ENCODE measurements at places on chromosomes 4 and X. TPM values are rescaled to one million over a fixed set of nuclear protein-coding genes. Genes with fewer than 3 reads are reported as not detected.

TRAPPC2 gene
- total RNA-seq: 11.7 TPM

PAK3 gene
- 4.0 TPM for total RNA-seq

DRP2 gene
- total RNA-seq: 0.45 TPM

ADH1B gene
- 72.9 TPM for total RNA-seq

PROM1 gene
- 4.8 TPM for total RNA-seq

GRCh38 chr4:120155287-120155686 is 88.6 kb upstream of the MAD2L1 start:
- H3K36me3 ChIP-seq: no peaks in the 10 kb centered on the region
- H3K4me3 ChIP-seq: no peak overlapping the region
- H3K4me1 ChIP-seq: no peaks in the 10 kb centered on the region
- DNase-seq: no peak
- no peak overlapping the region for H3K27ac ChIP-seq

- H3K36me3 ChIP-seq: no peaks in the 10 kb centered on the region
- H3K4me1 ChIP-seq: no peaks in the 10 kb centered on the region
- DNase-seq: no peak
- no peak overlapping the region for H3K4me3 ChIP-seq
These were observed 62.6 kb upstream of the FBXW7 start for GRCh38 chr4:152598454-152598853.

GRCh38 chrX:132022967-132023895 is at the start of gene STK26:
TSS of gene STK26 (plus strand) at chrX:132023302. CDS start at chrX:132023618, 316 bp downstream.
- H3K27me3 ChIP-seq: no peaks in the 10 kb centered on the region
- no peaks in the 10 kb centered on the region for H3K36me3 ChIP-seq
- peak within 1 kb of the TSS; percentile 54 for H3K27ac ChIP-seq
- H3K4me1 ChIP-seq: peaks cover 10% of the 10 kb centered on the region
- peak within 1 kb of the TSS; percentile 66 for H3K4me3 ChIP-seq

- H3K36me3 ChIP-seq: no peaks in the 10 kb centered on the region
- no peaks in the 10 kb centered on the region for H3K4me1 ChIP-seq
- no peak for DNase-seq
- H3K4me3 ChIP-seq: no peak overlapping the region
These were observed 88.2 kb upstream of the CAMK2D start for GRCh38 chr4:113849771-113850170.

- H3K27me3 ChIP-seq: no peaks in the 10 kb centered on the region
- H3K27ac ChIP-seq: no peak overlapping the region
- H3K4me3 ChIP-seq: no peak overlapping the region
- H3K36me3 ChIP-seq: no peaks in the 10 kb centered on the region
- DNase-seq: no peak
These were observed 141.2 kb upstream of the SCML1 start for GRCh38 chrX:17596061-17596460.

DNA sequence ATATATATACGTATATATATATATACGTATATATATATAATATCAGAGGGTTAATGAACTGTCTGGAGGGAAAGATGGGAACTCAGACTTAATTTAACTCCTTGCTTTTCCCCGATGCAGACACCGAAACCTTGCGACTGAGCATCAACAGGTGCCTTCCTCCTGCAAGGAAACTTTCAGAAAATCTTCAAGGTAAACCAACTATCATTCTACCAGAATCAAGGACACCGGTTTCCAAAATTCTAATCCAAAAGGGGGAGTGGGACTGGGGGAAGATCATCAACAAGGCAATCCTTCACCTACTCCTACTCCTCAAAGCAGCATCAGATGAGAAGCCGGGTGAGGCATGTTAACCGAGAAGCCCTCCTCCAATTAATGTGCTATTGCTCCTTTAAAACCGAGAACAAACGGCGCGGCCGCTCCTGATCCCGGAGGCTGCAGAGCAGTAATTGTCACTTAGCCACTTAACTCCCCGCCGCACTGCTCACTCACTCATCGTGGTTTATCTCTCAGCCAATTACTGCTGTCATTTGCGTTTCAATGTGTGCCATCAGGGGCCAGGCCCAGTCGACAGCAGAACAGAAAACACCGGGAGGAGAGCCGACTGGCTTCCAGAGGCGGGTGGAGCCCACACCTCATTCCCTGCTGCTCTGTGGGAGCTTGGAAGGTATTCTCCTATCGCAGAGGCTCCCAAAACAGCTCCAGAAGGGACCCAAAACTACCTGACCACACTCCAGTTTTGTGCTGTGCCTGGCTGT is 61.7 kb downstream of the MAML3 start:
- peak; percentile 80 for DNase-seq
- H3K4me1 ChIP-seq: peaks cover 59% of the 10 kb centered on the region
- H3K27ac ChIP-seq: peak overlapping the region; percentile 71
- H3K27me3 ChIP-seq: no peaks in the 10 kb centered on the region

GRCh38 chr4:8331575-8331955 is 62.0 kb downstream of the HTRA3 start:
- no peaks in the 10 kb centered on the region for H3K36me3 ChIP-seq
- no peaks in the 10 kb centered on the region for H3K27me3 ChIP-seq
- DNase-seq: peak; percentile 35
- H3K4me3 ChIP-seq: no peak overlapping the region
- H3K27ac ChIP-seq: no peak overlapping the region

- H3K27me3 ChIP-seq: no peaks in the 10 kb centered on the region
- no peak overlapping the region for H3K4me3 ChIP-seq
- H3K27ac ChIP-seq: no peak overlapping the region
- no peaks in the 10 kb centered on the region for H3K36me3 ChIP-seq
- DNase-seq: no peak
These were observed 941.2 kb upstream of the TENM3 start for GRCh38 chr4:181301735-181302710.

- no peak overlapping the region for H3K4me3 ChIP-seq
- no peaks in the 10 kb centered on the region for H3K27me3 ChIP-seq
- no peak for DNase-seq
- H3K4me1 ChIP-seq: no peaks in the 10 kb centered on the region
These were observed 78.8 kb upstream of the LEF1 start for GRCh38 chr4:108247387-108248049.

DNA sequence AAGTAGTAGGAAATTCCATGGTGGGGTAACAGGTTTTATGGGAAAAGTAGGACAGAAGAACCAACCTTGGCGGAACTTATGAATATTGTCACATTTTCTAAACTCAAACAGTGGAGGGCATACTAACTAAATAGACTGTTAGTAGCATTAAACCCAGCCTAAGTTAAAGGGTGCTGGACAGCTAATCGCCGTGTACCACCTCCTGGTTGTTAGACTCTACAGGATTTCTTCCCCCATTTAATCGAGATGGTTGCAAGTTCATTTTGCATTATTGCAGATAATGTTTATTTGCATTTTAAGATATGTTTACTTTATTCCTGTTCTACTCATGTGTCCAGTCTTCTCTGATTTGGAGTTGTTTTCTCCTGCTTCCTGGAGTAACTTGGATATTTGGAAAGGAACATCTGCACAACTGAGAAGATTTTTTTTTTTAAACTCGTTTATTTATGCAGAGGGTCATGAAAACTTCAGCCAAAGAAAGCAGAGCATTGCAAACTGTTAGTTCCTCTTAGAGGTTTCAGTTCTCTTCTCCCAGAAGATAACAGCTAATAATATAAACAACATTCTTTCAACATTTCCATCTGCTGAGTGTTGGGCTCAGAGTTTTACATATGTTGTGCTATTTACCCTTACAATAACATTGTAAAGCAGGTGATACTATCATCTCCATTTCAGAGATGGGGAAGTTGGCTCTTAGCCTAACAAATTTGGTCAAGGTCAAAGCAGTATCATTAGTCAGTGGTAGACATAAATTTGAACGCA is 51.5 kb upstream of the TBC1D9 start:
- H3K27me3 ChIP-seq: no peaks in the 10 kb centered on the region
- no peak overlapping the region for H3K4me3 ChIP-seq
- H3K4me1 ChIP-seq: no peaks in the 10 kb centered on the region
- no peaks in the 10 kb centered on the region for H3K36me3 ChIP-seq
- no peak overlapping the region for H3K27ac ChIP-seq

DNA sequence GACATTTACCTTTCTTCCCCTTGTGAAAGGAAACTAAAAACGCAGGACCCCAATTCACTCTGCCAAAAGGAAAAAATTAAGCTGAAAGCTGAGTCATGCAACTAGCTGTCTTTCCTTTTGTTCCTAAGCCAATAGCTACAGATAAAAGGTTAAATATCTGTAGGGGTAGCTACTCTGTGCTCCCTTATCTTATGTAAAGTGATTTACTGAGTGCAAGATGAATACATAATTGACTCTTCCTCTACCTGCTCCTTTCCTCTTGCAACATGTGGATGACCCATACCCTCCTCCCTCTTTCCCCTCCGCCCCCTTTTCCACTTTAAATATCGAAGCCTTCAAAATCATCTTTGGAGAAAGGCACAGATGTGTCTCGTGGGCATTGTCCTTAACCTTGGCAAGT is 68.0 kb upstream of the ZNF157 start:
- H3K36me3 ChIP-seq: no peaks in the 10 kb centered on the region
- DNase-seq: no peak
- no peak overlapping the region for H3K4me3 ChIP-seq
- no peaks in the 10 kb centered on the region for H3K4me1 ChIP-seq
- no peaks in the 10 kb centered on the region for H3K27me3 ChIP-seq
